ENCODE measurements at places on chromosomes 12 and 14.

GRCh38 chr14:89977668-89978067 lies 21.9 kb downstream of the TDP1 start:
- DNase-seq: no peak

DNA sequence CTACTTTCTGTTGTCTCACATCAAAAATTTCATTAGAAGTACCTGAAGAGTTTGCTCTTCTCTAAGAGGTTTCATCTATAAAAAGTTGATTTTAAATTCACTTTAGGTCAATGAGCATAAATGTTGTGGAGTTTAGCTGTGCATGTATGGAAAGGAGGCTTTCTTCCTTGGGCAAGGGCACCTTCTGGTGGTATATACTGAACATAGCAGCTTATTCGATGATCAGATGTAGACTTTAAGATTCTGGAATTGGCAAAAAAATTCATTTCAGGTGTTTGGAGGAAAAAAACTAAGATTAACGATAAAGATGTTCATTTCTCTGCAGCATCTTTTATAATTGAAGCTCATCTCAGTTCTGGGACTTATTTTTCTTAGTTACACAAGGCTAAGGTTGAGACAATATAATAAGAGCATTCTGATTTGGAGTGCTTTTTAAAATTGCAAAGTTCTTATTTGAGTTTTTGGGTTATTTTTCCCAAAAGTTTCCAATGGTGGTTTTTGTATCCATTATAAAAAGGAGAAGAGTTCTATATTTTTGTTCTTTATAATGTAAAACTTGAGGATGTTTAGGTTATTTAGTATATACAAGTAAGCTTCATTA lies 46.8 kb downstream of the TMEM117 start:
- peak; percentile 86 for DNase-seq

DNA sequence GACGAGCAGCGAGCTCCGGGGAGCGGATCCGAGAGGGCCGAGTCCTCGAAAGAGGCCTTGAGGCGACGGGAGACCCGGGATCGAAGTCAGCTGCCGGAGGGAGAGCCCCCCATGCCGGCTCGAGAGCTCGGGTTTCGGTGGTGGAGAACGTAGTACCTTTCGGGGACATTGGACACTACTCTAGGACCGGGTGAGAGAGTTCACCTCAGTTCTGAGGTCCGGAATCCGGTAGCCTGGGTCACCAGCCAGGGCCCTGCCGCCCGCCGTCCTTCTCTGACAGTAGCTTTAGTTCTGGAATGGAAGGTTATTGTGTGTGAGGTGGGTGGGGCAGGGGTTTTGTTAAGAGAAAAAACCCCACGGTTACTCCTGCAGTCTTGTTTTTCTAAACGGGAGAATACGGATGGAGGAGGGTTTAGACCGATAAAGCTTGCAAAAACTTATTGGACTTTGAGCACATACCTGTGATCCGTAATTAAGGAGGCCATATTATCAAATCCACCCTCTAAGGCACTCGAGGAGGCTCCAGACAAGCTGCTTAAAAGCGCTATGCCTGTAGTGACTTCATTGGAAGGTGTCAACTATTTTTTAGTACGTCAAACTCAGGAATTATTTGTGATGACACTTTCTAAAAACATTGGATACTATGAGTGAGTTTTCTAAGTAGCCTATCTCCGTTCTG lies 765 bp downstream of the SCYL2 start:
- peak; percentile 55 for DNase-seq

- no peak for DNase-seq
Observed at GRCh38 chr14:103994535-103995184, 52.3 kb upstream of the RD3L start.

DNA sequence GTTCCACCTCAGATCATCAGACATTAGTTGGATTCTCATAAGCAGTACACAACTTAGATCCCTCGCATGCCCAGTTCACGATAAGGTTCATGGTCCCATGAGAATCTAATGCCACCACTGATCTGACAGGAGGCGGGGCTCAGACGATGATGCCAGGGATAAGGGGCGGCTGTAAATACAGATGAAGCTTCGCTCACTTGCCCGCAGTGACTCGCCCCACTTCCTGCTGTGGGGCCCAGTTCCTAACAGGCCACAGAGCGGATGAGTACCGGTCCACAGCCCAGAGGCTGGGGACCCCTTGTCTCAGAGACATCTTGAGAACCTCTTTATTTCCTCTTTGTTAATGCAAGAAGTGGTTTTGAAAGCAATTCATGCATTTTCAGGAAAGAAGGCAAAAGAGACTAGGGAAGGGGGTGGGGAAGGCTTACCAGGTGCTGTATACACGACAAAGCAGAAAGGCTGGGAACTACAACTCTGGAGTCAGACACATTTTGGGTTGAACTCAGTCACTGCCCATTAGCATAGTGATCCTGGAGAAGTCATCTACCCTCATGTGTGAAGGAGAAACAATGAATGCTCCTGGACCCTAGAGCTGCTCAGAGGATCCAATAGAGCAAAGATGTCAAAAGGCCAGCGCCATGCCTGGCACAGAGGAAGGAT lies 68.7 kb downstream of the EID3 start:
- DNase-seq: peak; percentile 73
